ENCODE measurements at places on chromosomes 7 and 10.

- no peak for DNase-seq
Observed at GRCh38 chr10:106864031-106864430, 300.5 kb downstream of the SORCS1 start.

DNA sequence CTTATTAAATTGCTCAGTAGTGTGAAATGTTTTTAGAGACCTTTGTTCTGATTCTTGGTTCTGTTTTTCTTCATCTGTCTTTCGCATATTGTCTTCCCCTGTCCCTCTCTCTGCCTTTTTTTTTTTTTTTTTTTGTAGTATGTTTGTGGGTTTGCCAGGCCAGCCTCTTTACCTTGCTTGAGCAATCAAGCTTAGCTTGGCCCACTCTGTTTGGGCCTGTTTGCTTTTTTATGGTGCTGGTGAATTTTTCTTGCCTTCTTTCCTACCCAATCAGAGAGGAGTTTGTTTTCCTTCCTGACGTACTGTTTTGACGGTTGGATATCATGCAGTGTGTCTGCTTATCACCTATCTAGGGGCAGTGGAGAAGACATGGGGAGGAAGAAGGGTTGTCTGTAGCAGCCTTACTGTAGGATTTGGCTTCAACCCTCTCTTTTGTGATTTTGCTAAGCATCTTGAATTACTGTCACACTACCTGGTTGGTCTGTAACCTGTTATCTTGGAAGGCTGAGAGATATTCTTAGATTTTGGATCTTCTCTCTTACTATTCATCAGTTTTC, 64.0 kb downstream of the BBS9 start:
- DNase-seq: no peak

GRCh38 chr10:113656896-113657295, 6.9 kb downstream of the NRAP start:
- DNase-seq: no peak

DNA sequence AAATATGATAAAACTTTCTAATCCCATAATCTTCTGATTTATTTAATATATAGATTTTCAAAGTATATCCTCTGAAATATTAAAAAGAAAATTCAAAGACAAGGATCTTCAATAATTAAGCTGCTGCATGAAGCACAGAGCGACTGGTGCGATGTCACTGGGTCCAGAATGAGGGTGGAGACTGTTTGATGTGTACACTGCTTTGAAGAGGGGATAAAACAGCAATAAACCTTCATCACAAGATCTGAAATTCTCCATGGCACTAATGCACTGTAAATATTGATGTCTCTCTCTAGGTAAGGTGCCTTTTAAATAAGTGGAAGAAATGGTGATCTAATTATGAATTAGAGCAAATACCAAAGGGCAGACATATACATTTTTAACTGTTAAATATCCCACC, 337.8 kb downstream of the PARD3 start:
- no peak for DNase-seq

DNA sequence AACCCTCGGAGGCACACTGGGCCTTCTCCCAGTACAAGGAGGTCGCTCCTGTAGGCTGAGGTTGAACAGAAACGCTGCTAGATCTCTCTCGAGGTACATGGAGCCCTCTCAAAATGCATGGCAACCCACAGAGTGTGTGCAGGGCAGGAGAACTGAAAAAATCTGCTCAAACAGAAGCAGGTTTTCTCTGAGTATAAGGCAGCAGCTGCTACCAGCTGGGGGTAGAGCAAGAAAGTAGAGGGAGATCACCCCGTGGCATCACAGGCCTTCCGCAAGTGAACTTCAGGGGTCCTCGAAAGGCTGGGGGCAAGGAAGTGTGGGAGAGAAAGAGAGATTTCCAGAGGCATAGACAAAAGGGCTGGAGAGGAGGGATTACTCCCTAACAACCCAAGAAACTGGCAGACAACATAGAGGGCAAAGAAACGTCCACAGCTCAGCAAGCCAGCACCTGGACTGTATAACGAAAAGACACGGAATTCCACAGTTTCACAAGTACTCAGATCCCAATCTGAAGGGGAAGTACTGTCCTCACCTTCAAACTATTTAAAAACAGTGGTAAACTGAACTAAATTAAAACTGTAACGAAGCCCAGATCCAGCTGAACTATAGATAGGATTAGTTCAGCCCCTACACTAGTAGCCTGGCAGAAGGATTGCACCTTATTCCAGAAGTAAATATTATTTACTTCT, 299.2 kb downstream of the IPMK start:
- no peak for DNase-seq

DNA sequence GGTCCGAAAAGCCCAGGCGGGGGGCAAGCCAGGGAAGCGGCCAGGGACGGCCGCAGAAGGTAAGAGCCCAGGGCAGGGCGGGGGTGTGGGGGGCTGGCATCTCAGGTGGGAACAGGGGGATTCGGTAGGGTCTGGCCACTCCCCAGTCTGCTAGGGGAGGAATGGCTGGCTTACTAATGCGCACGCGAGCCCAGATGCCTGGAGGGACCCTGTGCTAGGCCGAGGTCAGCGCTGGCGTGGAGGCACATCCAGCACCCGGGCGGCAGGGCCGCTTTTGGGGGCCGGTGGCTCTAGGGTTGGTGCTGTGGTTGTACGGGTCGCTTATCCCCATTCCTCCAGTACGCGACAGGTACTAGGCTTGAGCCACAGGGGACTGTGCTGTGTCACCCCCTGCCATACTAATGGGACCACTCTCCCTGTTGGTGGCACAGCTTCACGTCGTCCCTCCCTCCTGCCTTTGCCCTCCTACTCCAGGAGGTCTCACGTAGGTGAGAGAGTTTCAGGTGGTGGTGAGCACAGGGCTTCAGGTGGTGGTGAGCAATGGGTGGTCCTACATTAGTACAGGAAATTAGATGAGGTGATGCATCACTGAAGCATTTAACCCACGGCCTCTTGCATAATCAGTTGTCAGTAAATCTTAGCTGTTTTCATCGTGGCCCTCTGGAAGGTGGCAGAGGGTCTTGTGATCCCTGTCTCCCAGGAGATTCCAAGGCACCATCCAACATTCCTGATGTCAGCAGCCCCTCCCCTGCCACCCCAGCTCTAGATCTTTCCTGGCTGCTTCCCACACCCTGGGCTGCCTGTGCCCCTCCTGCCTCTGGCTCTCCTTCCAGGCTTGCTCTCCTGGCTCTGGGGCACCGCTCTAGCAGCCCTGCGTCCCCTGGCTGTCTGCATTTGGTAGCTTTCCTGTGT, 971 bp downstream of the AEBP1 start:
- DNase-seq: no peak

DNA sequence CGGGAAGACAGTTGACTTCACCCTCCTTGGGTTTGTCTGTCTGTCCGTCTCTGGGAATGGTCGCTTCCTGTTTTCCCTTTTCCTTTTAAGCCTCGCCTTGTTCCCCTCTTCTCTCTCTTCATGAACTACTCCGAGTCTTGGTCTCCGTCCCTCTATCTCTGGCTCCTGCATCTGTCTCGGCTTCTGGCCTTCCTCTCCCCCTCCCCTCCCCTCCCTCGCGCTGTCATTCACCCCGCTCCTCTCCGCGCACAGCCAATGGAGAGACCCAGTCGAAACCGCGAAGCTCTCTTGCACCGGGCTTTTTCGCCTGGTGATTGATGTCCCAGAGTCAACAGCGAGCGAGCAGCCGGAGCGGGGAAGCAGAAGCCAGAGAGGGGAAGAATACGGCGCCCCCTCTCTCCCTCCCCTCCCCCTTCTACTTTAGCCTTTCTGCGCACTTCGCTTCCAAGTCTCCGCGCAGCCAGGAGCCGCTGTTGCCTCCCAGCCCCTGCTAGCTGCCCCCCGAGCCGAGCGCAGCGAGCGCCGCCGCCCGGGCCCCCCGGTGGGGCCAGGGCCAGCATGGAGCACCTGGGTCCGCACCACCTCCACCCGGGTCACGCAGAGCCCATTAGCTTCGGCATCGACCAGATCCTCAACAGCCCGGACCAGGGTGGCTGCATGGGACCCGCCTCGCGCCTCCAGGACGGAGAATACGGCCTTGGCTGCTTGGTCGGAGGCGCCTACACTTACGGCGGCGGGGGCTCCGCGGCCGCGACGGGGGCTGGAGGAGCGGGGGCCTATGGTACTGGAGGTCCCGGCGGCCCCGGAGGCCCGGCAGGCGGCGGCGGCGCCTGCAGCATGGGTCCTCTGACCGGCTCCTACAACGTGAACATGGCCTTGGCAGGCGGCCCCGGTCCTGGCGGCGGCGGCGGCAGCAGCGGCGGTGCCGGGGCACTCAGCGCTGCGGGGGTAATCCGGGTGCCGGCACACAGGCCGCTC, at the start of gene TLX1:
Gene TLX1, plus strand, starts transcription at position 317 of the 978 bp plus-strand sequence. Its CDS starts 242 bp downstream, at position 559.
- DNase-seq: no peak

DNA sequence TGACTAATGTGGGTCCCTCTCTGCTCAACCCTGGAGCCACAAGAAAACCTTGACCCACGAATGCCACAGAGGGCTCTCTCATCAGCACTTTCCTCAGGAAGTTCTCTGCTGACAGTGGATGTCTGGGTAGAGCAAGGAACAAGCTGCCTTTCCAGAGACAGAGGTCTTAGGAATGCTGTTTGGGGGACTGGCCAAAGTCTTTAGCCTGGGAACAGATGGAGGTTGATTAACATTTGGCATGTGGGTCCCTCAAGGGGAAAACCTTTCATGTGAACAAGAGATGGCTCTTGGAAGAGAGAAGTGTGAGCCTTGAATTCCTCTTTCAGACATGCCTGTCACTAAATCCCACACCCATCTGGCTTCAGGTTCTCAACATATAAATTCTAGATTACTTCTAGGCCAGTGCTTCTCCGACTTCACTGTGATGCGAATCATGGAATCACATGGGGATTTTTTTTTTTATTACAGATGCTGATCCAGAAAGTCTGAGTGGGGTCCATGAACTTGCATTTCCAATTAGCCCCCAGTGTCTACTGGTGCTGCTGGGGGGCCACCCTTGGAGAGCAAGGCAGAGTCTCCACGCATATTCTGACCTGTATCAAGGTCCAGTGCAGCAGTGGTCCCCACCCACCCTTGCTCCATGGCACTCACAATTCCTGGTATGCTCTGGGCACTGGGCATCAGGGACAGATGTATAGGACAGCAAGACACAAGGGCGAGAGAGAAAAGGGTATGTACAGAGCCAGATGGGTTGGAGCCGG, 360.4 kb downstream of the CXCL12 start:
- DNase-seq: no peak

DNA sequence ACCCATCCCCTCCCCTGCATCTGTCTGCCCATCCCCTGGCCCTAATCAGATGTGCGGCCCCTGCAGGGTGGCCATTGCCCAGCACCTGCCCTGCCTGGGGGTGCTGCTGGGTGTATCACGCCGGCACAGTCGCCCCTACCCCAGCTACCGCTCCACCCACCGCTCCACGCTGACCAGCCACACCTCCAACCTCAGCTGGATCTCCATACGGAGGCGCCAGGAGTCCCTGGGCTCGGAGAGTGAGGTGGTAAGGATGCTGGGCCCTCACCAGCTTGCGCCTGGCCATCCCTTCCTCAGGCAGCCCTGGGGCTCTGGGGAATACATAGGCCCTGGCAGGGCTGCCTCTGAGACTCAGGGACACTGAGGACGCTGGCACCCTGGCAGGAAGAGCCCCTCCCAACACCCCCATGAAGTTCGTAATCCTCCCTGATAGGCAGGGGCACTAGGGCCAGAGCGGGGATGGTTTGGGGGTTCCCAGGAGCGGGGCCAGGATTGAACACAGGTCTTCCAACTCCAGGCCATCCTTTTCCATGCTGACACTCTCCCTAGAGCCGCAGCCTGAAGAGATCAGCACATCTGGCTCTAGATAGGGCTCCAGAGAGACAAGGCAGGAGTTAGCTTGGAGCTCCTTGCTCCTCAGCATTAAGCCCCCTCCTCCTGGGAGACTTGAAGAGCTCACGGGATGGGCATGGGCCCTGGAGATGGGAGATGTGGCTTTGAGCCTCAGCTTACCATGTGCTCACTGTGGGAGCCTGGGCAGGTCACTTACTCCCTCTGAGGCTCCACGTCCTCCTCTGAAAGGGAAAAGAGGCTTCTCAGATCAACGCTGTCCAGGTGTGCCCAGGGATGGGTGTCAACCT, 5.9 kb upstream of the LDB3 start:
- DNase-seq: no peak

DNA sequence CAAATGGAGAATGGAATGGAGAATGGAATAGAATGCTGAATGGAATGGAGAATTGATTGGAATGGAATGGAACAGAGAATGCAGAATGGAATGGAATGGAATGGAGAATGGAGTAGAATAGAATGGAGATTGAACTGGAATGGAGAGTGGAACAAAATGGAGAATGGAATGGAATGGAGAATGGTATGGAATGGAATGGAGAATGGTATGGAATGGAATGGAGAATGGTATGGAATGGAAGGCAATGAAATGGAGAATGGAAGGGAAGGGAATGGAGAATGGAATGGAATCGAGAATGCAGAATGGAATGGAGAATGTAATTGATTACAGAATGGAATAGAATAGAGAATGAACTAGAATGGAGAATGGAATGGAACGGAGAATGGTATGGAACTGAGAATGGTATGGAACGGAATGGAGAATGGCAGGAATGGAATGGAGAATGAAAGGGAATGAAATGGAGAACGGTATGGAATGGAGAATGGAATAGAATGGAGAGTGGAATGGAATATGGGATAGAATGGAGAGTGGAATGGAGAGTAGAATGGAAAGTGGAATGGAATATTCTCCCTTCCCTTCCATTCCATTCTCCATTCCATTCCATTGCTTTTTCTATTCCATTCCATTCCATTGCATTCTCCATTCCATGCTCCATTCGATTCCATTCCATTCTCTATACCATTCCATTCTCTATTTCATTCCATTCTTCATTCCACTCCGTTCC, 88.2 kb downstream of the NSUN6 start:
- no peak for DNase-seq

GRCh38 chr7:149686449-149686848, 86.9 kb downstream of the ZNF467 start:
- no peak for DNase-seq

DNA sequence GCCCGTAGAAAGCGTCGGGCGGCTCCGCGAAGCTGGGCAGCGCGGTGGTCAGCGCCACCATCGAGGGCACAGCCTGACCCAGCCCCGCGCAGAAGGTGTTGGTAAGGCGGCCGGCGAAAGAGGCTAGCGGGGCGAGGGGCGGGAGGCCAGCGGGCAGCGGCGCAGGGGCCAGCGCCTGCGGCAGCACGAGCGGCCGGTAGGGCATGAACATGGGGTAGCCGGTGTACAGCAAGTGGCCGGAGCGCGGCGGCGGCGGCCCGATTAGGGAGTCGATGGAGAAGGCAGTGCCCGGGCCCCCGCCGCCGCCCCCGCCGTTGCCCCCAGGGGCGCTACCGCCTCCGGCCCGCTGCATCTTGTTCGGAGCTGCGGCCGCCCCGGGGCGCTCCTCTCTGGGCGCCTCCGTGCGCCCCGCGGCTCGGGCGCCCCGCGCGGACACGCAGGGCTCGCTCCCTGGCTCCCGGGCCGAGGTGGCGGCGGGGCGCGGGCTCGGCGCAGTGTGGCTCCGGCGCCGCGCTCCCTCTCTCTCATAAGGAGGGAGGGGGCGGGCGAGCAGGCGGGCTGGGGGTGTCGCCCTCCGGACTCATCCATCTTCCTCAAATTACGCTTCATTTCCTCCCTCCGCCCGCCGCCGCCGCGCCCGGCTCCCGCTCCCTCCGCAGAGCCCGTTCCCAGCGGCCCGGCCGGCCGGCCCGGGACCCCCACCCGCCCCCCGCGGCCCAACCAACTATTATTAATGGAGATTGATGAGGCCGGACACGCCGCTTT, at the start of gene GBX1:
Gene GBX1, minus strand, starts transcription at position 498 of the 765 bp plus-strand sequence. Its CDS starts 146 bp downstream, at position 352.
- DNase-seq: no peak

Data from esophagus squamous epithelium (tissue), 5 donors.